Stimulated activated CD4-positive, alpha-beta T cell treated with anti-CD3 and anti-CD28 coated beads, Interleukin-12 subunit alpha, Interleukin-12 subunit beta, amount 100 ng/mL, for 24 hours (primary cell): ENCODE measurements at places on chromosomes 2 and 18.

GRCh38 chr2:236855866-236856847 is 229.5 kb upstream of the COPS8 start:
- DNase-seq = no peak

DNA sequence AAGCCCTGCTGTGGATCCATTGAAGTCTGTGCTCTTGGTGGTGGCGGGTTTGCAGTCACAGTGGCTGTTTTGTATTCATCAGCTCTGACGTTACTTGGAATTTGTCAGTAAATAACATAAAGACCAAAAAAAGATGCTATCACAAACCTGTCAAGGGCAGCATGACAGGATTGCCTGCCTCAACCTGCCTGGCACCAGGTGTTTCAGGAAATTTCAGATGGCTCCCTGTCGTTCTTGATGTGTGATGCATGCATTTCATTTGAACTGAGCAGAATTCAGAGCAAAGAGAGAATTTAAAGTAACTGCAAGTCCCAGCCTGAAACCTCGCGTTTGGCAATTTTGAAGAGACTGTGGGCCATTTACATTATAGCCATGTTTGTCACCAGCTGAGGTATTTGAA is 50.3 kb upstream of the EPC2 start:
- no peak for DNase-seq

GRCh38 chr2:54574860-54575247 is 118.7 kb downstream of the SPTBN1 start:
- DNase-seq = no peak

DNA sequence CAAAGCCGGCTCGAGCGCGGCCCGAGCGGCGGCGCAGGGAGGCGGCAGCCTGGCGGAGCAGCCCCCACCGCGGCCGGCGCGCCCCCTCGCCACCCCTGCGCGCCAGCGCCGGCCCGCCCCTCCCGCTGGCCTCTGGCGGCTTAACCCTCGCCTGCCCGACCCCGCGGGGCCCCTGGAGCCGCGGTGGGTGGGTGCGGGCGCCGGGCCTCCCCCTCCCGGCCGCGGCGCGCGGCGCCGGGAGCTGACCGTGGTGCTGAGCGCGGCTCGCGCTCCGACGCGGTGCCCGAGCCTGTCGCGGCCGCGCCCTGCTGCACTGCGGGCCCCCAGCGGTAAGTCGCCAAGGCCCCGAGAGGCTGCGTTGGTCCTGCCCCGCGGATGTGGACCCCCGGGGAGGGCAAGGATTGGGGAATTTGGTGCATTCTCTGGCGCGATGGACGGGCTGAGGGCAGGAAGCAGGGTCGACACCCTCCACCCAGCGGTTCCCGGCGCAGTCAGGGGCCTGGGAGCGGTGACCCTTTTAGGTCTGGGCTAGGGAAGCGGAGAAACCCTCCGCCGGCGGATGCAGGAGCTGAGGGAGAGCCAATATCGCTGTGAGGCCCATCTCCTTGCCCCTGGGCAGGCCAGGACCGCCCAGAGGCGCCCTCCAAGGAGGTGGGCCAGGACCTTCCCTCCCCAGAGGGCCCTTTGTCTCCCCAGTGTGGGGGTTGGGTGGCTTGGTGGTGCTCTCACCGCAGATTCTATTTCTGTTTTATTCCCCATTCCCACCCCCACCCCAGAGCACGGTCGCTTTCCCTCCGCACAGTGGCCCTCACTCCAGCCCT is 923 bp downstream of the AMER3 start:
- no peak for DNase-seq

- DNase-seq = no peak
Measured at GRCh38 chr2:42921147-42921520, 128.8 kb upstream of the HAAO start.
